ENCODE measurements at places on chromosomes 12 and 14. TPM values are rescaled to one million over a fixed set of nuclear protein-coding genes. Genes with fewer than 3 reads are reported as not detected.

Gene LACRT
- not detected for total RNA-seq

Gene SPRYD4
- 2.1 TPM for total RNA-seq

Gene SUSD6
- total RNA-seq, result 88.9 TPM

Gene PPFIBP1
- total RNA-seq, result 87.7 TPM

Gene KCNA5
- 1.3 TPM for total RNA-seq

Gene TSPAN11
- 8.9 TPM for total RNA-seq

Gene POTEG
- not detected for total RNA-seq

Gene ENDOU
- total RNA-seq, result 1.2 TPM

Gene OSBPL8
- total RNA-seq, result 103 TPM

Gene BMP4
- total RNA-seq, result 12.3 TPM

Gene SERPINA12
- total RNA-seq, result not detected

Gene CISTR
- total RNA-seq, result not detected

Gene KCNH3
- total RNA-seq, result 19.9 TPM
